ENCODE measurements at places on chromosomes 4 and X. TPM values are rescaled to one million over a fixed set of nuclear protein-coding genes. Genes with fewer than 3 reads are reported as not detected.

TLL1 gene
- total RNA-seq: 0.79 TPM

CRMP1 gene
- not detected for total RNA-seq

SSX2 gene
- not detected for total RNA-seq

TEC gene
- total RNA-seq: 0.23 TPM

TSR2 gene
- 31.0 TPM for total RNA-seq

TCEAL1 gene
- total RNA-seq: 38.4 TPM

NUDT11 gene
- total RNA-seq: 5.8 TPM

SYTL5 gene
- total RNA-seq: 0.19 TPM

DNA sequence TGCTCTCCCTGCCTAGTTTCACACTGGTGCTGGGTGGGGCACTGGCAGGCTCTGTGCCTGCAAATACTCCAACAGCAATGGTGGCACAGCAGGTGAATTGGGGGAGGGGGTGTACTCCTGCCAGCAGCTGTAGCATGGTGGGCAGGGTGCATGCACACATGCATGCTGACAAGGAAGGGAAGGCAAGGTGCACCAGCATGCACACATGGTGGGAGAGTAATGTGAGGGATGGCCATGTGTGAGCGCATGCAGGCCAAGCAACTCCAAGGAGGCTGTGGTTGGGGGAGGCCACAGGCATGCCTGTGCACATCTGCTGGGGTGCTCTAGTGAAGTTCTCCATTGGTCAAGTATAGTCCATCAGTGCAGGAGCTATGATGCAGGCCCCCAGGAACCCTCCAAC, 54.5 kb upstream of the INPP4B start:
- DNase-seq: no peak

GRCh38 chr4:108426493-108426892, 193.9 kb upstream of the RPL34 start:
- no peak for DNase-seq

DNA sequence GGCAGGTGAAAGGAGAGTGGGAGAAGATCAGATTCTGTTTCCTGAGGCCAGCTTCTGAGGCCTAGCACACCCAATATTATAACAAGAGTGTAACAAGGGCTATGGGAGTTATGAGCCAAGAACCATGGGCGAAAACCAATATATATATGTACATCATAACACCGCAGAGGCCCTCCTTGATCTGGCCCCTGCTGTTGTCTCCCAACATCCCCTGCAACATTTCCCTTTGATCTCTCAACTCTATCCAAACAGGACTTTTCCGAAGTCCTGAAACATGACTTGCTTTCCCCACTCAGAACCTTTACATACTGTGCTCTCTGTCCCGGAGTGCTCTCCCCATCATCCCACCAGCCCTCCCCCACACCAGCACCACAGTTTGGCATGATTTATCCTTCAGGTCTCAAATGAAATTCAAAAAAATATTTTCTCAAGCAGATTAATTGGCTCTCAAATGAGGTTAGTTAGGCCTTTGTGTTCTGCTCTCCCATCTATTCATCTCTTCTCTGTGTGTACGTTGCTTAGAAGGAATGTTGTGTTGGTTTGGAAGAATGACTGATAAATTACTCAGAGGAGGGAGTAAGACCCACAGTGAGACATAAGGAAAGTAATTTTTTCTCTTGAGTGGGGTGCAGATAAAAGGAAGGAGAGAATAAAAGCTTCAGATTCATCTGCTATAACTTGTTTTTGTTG, 58.1 kb upstream of the SMIM10 start:
- peak; percentile 77 for DNase-seq

DNA sequence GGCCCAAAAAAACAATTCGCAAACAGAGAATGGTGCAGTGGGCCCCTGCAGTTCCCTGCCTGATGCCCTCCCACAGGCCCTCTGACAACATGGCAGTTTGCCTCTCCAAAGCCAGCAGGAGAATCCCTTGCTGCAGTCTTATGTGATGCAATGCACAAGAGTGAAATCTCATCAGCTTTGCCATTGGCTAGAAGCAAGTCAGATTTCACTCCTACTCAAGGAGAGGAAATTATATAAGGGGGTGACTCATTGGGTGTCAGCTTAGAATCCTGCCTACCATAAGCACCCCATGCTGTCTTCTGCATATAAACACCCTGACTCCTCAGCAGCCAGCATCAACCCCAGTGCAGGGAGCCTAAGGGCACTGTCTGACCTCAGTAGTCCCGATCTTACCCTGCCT, 157.3 kb upstream of the LDB2 start:
- DNase-seq: peak; percentile 92

DNA sequence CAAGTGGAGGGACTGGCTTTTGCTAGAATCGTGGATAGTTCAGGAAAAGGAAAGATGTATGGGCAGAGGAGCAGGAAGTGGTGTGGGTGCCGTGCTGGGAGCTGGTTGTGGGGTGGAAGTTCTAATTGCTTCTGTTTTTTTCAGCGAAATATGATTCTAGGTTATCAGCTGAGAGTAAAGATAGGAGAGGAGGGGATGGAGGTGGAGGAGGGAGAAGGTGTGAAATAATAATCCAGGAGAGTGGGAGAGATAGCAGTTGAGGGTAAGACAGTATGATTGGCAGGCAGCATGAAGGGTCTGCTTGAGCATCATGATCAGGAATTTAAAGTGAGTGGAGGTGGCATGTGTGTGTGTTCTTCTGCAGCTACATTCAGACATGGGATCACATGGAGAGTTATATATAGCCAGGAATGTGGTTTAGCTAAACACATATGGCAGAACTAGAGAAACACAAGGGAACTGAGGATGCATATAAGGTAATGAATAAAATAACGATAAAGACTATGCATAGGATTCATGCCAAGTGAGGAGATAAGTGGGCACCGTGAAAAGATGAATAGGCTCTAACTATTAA, 133.7 kb downstream of the ANK2 start:
- no peak for DNase-seq

DNA sequence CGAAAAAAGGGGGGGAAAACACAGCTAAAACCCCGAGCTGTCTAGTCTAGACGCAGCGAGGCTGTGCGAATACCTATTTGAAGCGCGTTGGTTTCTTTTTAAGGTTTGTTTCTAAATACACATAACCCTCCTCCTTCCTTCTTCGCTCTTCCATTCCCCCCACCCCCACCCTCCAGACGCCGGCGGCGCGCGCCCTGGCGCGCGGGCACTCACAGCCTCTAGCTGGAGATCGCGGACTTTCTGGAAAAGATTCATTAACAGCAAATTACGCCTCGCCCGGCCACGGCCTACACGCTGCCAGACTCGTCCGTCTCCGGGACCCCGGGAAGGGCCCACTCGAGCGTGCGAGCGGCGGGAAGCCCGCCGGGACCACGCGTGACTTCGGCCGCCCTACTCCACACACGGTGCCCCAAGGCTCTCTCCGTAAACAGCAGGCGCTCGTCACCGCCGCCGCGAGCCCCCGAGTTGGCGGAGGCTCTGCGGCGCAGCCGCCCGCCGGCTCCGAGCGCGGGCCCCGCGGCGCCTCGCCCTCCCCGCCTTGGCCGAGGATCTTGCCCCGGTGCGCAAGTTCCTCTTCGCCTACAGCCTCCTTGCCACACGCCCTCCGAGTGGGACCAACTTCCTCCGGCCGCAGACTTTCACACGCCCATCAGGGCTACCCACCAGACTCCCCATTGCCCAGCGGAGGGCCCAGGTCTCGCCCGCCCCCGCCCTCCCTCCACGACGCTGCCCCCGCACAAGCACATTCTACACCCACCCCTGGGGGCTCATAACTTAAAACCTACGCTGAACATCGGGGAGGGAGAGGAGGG, 2.0 kb downstream of the BCOR start:
- DNase-seq: no peak

DNA sequence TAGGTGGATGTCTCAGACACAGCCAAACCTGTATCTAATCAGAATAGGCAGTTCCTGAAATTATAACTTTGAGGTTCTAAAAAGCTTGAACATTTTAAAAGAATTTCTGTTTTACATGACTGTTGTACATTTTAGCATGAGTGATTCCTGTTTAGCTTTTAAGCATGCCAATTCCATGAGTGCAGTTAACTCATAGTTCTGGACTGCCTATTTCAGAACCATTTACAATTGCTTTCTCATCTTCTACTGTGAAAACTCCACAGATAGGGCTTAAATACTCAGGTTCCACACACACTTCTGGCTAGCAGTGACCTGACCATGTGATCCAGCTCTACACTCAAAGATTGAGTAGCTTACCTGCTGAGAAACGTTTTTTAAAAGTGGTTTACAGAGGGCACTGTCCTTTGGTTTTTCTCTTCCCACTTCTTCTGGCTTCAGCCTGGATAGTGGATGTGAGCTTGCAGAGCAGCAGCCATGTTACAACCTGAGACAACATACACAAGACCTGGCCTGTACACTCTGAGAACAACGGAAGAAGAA, 280.8 kb downstream of the ANKRD50 start:
- peak; percentile 24 for DNase-seq

DNA sequence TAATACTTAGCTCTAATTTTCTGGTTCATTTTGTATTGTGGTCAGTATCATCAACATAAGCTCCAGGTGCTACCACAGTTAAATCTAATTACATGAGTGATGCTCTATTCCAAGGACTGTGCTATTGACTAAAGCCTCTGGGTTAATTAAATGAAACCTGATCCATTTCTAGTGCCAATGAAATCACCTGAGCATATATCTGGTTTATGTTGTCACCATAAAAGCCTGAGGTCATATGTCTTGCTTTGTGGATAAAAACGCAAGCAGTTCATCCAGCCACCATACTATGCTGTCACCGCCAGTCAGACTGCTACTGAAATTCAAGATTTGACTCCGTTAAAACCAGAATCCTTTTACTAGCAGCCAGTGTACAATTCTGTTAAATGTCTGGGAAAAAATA, 64.2 kb upstream of the ZNF518B start:
- no peak for DNase-seq

GRCh38 chr4:123503698-123504363, 107.2 kb downstream of the SPRY1 start:
- no peak for DNase-seq

- DNase-seq: no peak
These were observed 104.6 kb upstream of the AFAP1 start for GRCh38 chr4:8044244-8044643.

DNA sequence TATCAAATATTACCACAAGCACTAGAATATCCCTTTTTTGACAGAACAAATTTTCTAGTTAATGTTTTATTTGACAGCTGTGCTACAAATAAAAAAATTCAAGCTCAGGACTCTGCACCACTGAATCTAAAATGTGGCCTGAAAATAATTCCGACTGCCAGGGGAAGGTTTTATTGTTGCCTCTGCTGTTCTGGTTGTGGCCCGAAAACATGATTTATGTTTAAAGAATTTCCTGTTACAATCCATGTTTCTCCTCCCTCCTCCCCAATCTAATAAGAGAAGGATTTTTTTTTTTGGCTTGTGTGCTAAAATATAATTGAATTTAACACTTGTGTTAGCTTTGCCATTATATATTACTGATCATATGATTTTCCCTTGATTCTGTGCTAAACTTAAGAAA, 227.8 kb downstream of the DCLK2 start:
- DNase-seq: peak; percentile 49

GRCh38 chrX:72573158-72573511, 492 bp upstream of the HDAC8 start:
- no peak for DNase-seq

- DNase-seq: no peak
These were observed 69.4 kb upstream of the GPR78 start for GRCh38 chr4:8510611-8511285.

DNA sequence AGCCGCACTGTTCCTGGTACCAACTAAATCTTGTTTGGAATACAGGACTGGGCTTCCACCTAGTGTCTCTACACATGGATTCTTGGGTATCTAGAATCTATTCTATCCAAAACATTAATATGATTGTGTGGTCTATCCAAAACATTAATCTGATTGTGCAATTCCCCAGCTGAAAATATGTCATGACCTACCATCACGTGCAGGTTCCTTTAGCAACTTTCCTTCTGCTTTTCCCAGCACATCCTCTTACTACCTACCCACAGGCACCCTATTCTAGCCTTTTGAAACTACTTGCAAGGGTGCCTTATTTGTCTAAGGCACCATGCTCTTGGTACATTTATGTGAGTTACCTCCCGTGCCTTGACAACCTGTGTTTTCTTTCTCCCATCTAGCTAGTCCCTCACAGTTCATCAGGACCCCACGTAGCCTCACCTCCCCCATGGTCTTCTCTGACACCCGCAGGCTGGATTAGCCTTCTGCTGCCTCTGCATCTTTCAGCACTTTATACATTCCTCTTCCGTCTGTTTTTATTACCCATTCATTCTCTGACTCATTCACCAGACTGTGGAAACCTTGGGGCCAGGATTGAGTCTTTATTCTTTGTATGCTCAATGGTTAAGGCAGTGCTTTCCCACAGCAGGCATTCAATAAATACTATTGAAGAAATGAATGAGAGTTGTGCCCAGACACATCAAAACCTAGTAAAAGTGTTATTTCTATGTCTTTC, 88.8 kb upstream of the FAM9B start:
- DNase-seq: peak; percentile 3

DNA sequence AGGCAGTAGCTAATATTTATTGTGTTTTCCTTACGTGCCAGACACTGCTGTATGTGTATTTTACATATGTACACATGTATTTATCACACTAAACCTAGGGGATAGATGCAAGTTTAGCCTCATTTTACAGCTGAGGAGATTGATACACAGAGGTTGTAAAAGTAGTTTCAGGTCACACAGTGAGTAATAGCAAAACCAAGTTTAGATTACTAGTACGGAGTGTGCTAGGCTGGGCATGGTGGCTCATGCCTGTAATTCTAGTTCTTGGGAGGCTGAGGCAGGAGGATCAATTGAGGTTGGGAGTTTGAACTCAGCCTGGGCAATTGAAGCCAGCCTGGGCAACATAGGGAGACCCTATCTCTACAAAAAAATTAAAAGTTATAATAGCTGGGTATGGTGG, 701.1 kb upstream of the ATOH1 start:
- no peak for DNase-seq

DNA sequence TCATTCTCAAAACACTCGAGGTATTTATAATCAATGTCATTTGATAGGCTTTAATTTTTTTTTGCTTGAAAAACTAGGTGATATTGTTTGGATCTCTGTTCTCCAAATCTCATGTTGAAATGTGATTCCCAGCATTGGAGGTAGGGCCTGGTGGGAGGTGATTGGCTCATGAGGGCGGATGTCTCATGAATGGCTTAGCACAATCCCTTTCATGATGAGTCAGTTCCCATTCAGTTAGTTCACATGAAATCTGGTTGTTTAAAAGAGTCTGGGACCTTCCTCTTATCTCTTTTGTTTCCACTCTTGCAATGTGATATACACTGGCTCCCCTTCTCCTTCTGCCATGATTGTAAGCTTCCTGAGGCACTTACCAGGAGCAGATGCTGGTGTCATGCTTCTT, 638.7 kb downstream of the DMD start:
- no peak for DNase-seq

- DNase-seq: peak; percentile 76
These were observed 46.6 kb downstream of the CCNG2 start for GRCh38 chr4:77203380-77204197.

GRCh38 chr4:123477711-123478209, 81.2 kb downstream of the SPRY1 start:
- no peak for DNase-seq

- DNase-seq: no peak
These were observed 61.5 kb upstream of the TBL1X start for GRCh38 chrX:9403374-9403773.

Data from HFFc6 (cell line).